ENCODE measurements at places on chromosomes 16 and 17. TPM values are rescaled to one million over a fixed set of nuclear protein-coding genes. Genes with fewer than 3 reads are reported as not detected.

GRCh38 chr16:28025631-28026030 is 37.9 kb downstream of the GSG1L start:
- H3K27me3 ChIP-seq = no peaks in the 10 kb centered on the region
- DNase-seq = no peak
- no peaks in the 10 kb centered on the region for H3K36me3 ChIP-seq
- H3K4me1 ChIP-seq = no peaks in the 10 kb centered on the region
- H3K27ac ChIP-seq = no peak overlapping the region

GRCh38 chr16:29987371-29988085 is 7.9 kb downstream of the HIRIP3 start:
- H3K4me3 ChIP-seq = no peak overlapping the region
- no peaks in the 10 kb centered on the region for H3K27me3 ChIP-seq
- H3K4me1 ChIP-seq = peaks cover 8% of the 10 kb centered on the region
- DNase-seq = peak; percentile 25
- H3K27ac ChIP-seq = no peak overlapping the region

DNA sequence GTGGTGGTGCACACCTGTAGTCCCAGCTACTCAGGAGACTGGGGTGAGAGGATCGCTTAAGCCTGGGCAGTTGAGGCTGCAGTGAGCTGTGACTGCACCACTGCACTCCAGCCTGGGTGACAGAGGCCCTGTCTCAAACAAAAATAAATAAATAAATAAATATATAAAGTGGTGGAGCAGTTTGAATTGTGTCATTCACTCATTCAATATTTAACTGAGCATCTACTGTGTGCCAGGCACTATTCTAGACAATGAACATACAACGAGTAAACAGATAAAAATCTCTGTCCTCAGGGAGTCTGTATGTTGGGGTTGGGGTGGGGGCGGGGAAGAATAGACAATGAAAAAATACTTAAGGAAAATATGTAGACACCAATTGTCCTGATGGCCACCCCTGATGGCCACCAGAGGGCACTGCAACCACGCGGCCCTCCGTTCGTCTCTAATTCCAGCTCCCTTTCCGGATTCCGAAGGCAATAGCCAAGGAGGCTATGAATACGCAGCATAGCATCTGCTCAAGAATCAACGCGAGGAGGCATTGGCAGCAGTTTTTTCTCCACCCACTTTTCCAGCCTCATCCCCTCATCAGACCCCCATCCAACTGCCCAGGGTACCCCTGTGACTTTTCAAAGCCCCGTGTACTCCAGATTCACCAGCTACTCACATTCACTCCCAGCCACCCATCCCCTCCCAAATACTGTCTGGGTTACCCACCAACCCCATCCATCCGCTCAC is 21.4 kb downstream of the QPRT start:
- peak; percentile 78 for DNase-seq
- no peaks in the 10 kb centered on the region for H3K4me1 ChIP-seq
- no peak overlapping the region for H3K27ac ChIP-seq
- no peak overlapping the region for H3K4me3 ChIP-seq
- H3K36me3 ChIP-seq = no peaks in the 10 kb centered on the region

- no peak for DNase-seq
- no peaks in the 10 kb centered on the region for H3K27me3 ChIP-seq
- H3K36me3 ChIP-seq = no peaks in the 10 kb centered on the region
- no peak overlapping the region for H3K27ac ChIP-seq
These were observed 19.6 kb downstream of the SPIRE2 start for GRCh38 chr16:89847940-89848297.

The ZNF469 gene
- total RNA-seq = 1.00 TPM

The PPL gene
- 9.9 TPM for total RNA-seq

Measured in heart left ventricle (tissue), 16 donors.